NCI-H345 (cell line): ENCODE measurements at places on chromosomes 2 and 18.

DNA sequence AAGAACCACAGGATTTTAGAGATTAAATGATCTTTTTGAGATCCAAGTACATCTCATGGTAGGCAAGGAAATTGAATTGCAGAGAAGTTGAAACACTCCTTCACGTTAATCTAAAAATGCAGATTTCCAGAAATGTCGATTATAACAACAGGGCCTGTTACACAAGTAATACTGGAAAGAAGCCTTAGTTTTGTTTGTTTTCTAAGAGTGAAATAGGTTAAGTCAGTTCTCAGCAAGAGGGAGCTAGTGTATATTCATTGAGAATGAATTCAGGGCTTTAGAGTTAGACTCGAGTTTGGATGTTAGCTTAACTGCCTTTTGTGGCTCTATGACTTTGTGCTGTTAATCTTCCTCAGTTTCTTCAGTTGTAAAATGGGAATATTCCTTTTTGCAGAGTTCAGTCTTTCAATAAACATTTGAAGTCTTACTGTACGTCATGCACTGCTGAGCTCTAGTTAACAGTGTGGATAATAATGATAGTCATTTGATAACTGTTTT is 926 bp downstream of the NDUFV2 start:
- no peak for DNase-seq

DNA sequence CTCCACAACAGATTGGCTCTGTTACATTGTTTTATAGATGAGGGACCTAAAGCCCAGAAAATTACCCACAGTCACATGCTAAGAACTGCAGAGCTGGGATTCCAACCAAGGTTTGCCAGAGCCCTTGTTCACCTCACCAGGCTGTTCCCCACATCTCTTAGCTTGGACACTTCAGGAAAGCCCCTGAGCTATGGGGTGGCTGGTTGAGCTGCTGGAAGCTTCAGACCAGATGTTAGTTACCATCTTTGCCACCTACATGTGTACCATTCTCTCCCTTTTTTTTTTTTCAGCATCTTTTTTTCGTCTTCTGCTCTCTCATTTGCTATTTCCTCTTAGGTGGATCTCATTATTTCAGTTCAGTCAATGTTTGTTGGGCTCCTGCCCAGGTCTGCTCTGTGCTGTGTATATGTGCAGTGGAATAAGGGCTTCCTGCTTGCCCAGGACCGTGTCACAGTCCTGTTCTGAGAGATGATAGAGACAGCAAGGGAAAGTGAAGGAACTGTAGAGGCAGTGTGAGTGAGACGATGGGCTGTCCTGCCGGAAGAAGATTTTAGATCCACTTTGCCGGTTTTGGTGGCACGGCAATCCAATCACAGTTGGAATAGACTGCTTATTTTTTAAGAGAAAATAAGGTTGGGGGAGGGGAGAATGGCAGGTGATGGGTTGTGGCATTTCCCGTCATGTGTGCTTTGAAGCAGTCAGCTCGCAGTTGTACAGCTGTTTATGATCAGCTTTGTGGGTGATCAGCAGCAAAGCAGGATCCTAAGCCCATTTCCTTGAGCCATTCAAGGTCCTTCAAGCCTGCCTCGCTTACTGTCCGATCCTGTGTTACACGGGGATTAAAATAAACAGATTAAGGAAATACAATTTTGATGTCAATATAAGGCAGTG is 152.6 kb downstream of the RTN4 start:
- no peak for DNase-seq

DNA sequence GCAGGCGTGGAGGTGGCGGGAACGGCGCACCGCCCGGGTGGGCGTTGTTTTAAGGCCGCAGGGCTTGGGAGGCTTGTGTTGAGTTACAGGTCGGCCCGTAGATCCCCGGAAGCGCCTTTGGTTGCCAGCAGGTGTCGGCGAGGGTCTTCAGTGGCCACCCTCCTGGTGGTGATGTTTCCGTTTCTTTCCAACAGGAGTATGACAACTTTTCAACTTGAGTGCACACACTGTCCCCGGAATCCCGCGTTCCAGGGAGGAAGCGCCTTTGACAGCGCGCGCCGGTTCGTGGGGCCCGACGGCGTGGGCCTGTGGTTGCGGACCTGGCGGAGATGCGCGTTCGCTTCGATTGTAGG is 1.0 kb upstream of the HDAC4 start:
- peak; percentile 70 for DNase-seq

DNA sequence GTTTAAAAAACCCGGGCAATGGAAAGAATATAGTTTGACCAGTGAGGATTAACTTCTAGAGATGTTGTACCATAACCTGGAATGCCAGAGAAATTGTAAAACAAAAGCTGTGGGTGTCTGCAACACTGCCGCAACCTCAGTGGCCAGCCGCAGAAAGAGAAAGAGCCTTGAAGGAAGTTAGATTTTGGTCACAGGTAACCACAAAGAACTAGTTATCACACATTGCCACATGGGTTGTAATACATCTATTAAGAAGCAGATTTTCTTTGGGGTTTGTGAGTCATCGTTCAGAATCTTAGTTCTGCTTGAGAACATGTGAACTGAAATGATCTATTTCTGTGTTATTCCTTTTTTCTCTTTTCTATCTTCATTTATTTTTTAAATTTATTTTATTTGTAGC is 222.9 kb upstream of the AGAP1 start:
- DNase-seq: no peak

- no peak for DNase-seq
Observed at GRCh38 chr2:182907081-182907830, 40.8 kb upstream of the FRZB start.

GRCh38 chr18:58572181-58572580 is 56.7 kb downstream of the ALPK2 start:
- DNase-seq: no peak

- no peak for DNase-seq
Observed at GRCh38 chr18:63443829-63444228, 21.6 kb upstream of the VPS4B start.

DNA sequence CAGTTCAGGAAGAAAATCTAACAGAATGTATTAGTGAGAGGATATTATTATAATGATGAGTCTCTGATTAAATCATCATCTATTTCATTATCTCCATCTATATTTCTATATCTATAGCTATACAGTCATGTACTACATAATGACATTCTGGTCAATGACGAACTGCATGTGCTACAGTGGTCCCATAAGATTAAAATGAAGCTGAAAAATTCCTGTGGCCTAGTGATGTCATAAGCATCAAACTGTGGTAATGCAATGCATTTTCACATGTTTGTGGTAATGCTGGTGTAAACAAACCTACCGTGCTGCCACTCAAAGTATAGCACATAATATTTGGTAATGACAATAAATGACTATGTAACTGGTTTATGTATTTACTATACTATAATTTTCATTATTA is 1127.9 kb upstream of the CHAC2 start:
- DNase-seq: no peak

DNA sequence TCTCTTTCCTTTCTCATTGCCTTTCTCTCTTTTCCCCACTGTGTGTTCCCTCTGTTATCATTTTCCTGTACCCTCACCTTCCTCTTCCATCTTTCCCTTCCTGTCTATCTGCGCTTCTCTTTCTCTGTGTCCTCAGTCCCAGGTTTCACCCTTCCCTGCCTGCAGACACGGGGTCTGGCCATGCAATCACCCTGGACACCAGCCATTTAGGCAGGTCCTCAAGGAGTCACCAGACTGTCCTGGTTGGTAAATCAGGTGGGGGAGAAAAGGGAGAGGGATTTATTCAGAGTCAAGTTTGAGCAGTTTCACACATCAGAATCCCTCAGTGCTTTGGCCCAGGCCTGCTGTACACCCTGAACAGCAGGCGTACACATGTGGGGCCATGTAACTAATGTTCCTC is 169.3 kb downstream of the ANKRD30B start:
- no peak for DNase-seq

DNA sequence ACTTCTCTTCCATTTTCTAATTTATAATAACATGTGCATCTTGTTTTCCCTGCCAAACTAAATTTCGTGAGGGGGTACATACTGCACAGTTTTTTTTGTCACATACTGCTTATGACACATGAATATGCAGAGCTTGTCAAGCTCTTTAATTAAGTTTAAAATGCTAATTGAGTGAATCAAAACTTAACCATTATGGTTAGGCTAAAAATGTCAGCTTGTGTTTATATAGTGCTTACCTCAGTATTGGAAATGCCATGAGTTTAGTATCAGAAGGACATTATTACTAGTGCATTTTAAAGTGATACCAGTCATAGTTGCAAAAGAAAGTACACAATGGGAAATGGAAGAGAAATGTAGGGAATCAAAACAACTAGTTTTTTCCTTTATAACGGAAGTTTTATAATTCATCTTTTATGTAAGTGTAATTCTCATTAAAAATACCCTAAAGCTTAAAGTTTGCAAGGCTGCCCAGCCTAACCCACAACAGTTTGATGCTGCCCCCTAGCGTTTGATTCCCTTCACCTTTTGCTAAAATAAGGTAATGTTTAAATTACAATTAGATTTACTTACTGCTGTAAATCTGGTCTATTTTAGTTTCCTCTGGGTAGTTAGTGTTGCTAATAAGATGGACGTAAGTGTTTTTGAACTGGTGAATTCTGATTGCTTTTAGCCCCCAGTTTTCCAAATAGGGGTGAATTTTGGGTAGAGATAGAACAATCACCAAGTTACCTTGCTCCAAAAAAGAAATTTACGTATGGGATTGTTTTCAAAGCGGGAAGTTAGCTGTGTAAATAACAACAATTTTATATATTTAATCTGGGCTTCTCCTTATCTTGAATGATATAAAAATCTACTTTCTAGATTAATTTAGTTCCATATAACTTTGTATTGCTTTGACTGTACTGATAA is 3.2 kb downstream of the SLC39A10 start:
- peak; percentile 68 for DNase-seq

GRCh38 chr18:29181151-29181901 is 1004.4 kb upstream of the CDH2 start:
- no peak for DNase-seq

GRCh38 chr2:11811036-11811654 is 64.7 kb downstream of the LPIN1 start:
- DNase-seq: no peak

DNA sequence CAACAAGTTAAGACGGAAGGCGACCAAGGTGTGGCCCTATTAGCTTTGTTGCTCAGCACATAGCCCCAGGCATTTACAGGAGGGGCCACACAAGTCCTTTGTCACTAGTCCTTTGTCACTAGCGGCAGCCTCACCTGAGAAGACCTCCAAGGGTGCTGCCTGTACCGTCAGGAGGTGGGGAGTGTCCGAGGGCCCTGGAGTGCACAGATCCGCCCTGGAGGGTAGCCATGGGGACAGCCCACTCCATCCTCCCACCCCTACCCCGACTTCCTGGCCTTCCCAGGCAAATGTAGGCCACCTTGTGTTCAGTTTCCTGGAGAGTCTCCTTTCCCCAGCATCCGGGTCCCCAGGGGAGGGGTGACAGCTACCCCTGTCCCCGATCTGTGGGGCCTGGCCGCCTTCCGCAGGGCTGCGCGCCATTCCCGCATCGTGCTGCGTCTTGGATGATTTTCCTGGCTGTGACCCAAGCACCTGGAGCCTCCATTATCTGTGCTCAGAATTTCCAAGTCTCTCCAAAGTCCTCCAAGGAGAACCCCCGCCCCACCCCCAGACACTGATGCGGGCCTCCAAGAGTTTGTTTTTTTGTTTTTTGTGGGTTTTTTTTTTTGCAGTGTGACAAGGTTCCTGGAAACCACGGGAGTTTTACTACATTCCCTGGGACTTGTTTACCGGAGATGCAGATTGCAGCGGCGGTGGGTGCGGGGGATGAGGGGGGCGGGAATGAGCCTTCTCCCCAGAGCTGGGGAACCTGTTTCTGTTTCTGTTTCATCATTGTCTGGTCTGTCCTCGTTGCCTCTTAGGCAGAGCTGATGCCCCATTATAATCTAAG is 28.6 kb downstream of the TEX44 start:
- DNase-seq: peak; percentile 69

- DNase-seq: no peak
Observed at GRCh38 chr2:28688818-28689217, 62.8 kb upstream of the PPP1CB start.
